ENCODE measurements at places on chromosomes 1 and 21.

- DNase-seq: no peak
Measured at GRCh38 chr1:50474859-50475809, 51.9 kb upstream of the DMRTA2 start.

- no peak for DNase-seq
Measured at GRCh38 chr1:26771643-26772321, 16.0 kb upstream of the PIGV start.

GRCh38 chr1:168135116-168135920 lies 1.4 kb downstream of the GPR161 start:
- DNase-seq: no peak

- DNase-seq: no peak
Measured at GRCh38 chr1:165052936-165053335, 303.6 kb downstream of the LMX1A start.

- no peak for DNase-seq
Measured at GRCh38 chr1:32303997-32304622, 12.2 kb downstream of the HDAC1 start.

GRCh38 chr1:169175461-169175860 lies 69.0 kb downstream of the ATP1B1 start:
- no peak for DNase-seq

DNA sequence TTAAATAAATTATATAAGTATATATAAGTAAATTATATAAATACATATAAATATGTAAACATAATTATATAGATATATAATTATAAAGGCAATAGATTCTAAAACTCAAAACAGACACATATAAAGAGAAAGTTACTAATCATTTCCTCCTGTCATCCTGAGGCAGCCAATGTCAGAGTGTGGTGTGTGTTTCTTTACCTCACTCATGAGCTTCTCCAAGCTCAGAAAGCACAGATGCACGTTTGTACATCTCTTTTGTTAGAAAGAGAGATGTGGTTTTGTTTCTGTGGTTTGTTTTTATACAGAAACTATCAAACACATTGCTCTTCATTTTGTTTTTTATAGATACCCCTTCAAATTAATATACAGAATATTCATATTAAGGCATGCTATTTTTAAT lies 594.8 kb downstream of the USP25 start:
- no peak for DNase-seq

DNA sequence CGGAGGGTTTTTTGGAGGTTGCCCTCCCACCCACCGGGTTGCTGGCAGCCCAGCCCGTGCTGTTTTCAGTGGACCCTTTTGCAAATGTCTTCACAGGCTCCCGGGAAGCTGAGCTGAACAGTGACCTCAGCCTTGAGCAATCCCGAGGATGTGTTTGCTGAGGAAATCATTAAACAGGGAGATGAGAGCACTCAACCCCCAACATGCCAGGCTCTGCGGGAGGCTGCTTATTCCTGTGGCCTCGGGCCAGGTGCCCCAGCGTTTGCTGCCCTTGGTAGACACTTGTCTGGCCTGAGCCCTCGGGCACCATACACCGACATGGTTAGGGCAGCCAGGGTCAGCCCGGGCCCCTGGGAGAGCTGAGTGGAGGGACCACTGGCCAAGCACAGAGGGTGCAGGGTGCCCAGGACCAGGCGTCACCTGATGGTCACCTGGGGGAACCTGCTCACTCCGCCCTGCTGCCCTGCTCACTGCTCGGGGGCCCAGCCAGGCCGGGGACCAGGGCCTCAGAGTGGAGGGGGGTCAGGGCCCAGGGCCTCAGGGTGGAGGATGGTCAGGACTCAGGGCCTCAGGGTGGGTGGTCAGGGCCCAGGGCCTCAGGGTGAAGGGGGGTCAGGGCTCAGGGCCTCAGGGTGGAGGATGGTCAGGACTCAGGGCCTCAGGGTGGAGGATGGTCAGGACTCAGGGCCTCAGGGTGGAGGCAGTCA lies 42.5 kb upstream of the POFUT2 start:
- DNase-seq: no peak

GRCh38 chr21:38925923-38926322 lies 120.2 kb downstream of the ETS2 start:
- no peak for DNase-seq

DNA sequence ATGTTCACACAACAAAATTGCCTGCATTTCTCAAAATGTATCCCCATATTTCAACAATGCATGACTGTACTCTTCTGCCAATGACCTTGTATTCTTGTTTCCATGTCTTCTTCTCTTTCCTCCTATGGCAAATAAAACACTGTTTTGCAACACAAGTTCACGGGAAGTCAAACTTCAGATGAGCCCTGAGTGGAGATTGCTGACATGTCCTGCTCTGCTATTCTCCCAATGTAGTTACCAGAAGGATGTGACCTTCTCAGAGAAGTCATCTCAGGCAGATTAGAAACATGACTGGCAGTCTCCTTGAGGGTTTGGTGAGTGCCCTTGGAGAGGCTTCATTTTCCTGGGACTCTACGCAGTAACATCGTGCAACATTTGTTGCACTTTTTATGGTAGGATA lies 15.6 kb downstream of the FCGR2B start:
- no peak for DNase-seq

DNA sequence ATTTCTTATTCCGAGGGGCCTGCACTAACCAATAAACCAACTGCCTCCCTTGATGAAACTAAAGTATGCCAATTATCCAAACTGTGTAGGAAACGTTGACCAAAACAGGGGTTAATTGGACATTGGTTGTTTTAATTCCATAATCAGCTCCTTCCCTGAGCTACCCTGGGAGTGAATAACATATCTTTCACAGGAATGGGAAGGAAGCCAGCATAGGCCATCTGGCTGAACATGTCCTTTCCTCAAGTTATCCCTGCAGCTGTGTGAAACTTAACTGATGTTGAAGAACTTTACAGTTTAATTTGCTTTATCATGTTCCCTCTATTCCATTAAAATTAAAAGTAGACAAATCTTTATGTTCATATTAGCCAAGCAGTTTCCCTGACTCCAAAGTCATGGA lies 75.4 kb downstream of the NRIP1 start:
- DNase-seq: no peak

DNA sequence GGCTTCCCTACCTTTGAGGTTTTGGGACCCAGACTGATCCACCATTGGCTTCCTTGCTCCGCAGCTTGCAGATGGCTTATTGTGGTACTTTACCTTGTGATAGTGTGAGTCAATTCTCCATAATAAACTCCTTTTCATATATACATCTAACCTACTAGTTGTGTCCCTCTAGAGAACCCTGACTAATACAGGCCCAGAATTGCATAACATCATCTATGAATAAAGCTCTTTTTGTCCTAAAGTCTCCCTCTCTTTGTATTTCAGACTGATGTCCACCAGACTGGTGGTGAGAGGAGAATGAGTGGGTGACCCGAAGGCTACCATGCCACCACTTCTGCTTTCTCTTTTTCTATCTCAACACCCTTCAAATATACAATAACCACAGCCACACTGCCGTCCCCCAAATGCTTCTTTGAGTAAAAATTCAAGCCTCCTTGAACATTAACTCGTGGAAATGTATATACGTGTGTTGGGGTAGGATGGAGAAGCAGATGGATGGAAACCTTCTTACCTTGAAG lies 265.7 kb downstream of the PTBP2 start:
- DNase-seq: no peak

- no peak for DNase-seq
Measured at GRCh38 chr21:28767523-28767922, 225.2 kb downstream of the LTN1 start.

DNA sequence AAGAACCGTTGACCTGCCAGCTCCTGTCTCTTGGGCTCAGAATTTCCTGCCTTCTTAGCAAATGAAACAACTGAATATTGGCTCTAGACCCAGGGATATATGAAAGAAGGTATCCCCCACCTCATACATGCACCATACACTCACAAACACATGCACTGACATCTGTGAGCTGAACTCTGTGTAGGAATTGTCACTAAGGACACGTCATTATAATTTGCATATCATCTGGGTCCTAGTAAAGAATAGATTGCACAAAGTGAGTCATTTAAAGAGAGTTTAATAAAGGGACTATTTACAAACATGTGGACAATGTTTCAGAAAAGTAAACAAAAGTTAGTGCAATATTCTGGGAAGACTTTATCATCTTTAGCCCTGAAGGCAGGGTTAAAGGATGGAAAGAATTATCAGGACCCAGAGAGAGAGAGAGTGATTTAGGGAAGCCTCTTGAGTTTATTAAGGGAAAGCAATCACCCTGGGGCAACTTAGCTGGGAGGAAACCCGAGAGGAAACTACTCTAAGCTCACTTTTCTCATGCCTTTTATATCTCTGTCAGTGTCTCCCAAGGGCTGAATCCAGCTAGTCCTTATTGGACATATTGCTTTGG lies 74.1 kb upstream of the PLA2G4A start:
- DNase-seq: no peak

DNA sequence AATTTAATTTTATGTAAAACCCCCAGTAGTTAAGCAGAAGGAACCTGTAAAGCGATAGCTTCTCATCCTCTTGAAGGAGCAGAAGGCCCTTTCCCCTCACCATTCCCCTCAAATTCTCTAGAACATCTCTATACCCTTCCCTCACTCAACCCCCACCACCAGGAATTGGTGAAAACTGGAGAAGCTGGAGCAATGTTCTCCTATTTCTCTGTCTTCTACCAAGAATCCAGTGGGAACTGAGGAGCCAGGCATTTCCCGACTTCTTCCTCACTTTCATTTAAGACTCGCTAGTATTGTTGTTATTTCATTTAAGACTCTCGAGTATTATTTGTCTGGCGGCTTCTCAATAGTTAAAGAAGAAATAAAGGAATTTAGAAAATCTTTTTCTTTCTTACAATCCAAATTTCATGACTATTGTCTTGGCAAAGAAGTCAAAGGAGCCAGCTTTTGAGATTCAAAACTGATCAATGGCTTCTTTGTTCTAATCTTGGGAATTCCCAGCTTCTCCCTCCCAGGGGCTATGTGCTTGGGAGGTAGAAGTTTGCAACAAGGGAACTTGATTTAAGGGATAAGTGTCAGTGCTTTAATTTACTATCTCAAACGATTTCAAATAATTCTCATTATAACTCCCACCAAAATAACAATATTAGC lies 253.3 kb upstream of the ADGRL2 start:
- DNase-seq: no peak

GRCh38 chr1:156909671-156910070 lies 10.8 kb upstream of the LRRC71 start:
- DNase-seq: no peak

DNA sequence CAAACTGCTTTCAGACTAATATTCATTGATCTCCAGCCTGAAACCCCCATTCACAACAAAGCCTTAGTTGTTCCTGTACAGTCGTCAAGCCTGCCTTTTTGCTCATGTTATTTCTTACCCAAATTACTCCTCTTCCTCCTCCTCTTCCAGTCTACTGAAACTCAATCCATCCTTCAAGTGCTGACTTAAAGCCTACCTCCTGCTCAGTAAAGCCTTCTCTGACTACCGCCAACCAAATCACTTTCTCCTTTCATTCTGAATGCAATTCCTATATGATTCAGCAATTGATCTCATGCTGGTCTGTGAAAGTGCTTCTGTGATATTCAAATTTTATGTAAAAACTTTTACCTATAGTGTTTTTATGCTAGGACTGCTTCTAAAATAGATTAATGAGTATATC lies 18.6 kb downstream of the TAF5L start:
- no peak for DNase-seq

DNA sequence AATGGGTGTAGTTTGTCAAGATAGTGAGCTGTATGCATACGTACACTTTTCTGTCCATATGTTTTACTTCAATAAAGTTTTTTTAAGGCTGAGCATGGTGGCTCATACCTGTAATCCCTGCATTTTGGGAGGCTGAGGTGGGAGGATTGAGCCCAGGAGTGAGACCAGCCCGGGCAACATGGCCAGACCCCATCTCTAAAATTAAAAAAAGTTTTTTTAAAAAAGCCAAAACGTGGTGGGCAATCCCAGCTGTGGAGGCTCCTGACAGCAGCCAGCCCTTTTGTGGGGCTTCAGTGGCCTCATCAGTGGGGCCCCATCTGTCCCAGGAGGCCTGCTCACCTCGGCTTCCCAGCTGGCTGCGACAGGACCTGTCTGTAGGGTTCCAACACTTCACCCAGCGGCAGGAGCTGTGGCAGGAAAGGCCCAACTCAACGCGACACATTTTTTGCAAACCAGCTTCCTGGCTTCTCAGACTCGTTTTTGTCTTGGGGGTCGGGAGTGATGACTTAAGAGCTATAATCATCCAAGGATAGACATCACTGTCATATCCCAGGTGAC lies 56.9 kb upstream of the LBR start:
- DNase-seq: no peak

- no peak for DNase-seq
Measured at GRCh38 chr1:210104103-210104502, 128.5 kb upstream of the SERTAD4 start.

- DNase-seq: no peak
Measured at GRCh38 chr1:198701250-198701649, 62.4 kb downstream of the PTPRC start.

- DNase-seq: no peak
Measured at GRCh38 chr1:178643831-178644230, 81.2 kb upstream of the RALGPS2 start.

- DNase-seq: no peak
Measured at GRCh38 chr1:32127409-32128198, 19.7 kb downstream of the KPNA6 start.

DNA sequence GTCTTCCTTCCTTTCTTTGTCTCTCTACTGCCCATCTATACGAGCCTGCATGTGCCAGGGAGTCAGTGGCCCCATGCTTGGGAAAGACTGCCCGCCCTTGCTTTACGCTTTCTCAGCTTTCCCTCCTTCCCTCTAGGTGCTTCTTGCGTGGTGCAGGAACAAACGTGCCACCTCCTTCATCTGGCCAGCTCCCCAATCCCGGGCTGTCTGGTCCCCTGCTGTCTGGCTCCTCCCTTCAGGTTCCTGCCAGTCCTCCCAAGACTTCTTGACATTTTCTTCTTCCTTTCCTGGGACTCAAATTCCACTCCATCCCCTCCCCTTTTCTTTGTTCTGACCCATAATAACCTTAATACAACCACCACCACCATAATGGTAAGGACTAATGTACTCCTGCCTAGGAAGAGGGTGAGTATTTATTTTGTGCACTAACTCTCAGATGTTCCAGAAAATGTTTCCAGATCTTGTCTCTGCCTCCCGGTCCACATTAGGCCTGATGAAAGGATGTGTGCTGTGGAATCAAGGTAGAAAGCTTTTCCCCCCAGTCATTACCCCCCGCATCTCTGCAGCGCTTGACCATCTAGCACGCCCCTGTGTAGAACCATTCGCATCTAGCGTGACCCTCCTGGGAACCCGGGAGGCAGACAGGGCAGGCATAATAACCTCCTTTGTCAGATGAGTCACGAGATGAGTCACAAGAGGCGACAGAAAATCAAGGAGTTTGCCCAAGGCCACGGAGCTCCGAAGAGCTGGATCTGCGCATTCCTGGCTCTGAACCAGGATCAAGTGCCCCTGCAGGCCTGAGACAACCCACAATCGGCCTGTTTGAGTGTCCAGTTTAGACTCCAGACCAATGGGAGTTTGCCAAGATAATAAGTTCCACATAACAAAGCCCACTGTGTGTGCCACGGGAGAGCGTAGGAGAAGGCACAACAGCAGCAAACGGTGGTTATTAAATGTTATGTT lies 60.1 kb upstream of the NEK2 start:
- DNase-seq: no peak

DNA sequence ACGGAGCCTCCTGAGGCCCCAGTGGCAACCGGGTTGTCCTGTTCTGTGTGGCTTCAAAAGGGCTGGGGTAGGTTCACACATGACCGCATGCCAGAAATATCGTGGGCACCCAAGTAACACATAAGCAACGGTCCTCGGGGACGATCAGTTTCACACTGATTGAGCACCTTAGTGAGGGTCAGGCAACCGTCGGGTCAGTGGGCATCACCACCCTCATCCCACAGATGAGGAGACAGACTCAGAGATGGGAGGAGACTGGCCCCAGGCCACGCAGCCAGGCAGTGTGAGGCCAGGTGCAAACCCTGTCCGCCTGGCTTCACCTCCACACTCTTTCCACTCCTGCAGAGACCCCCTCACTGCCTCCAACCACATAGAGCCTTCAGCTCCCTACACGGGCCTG lies 309.8 kb downstream of the MATN1 start:
- no peak for DNase-seq

Measured in activated CD4-positive, CD25-positive, alpha-beta regulatory T cell treated with anti-CD3 and anti-CD28 coated beads, Interleukin-2, amount 50 U/mL, for 16 hours (primary cell).